Neuronal stem cell (in vitro differentiated cells): ENCODE measurements at places on chromosomes 1 and 21.

DNA sequence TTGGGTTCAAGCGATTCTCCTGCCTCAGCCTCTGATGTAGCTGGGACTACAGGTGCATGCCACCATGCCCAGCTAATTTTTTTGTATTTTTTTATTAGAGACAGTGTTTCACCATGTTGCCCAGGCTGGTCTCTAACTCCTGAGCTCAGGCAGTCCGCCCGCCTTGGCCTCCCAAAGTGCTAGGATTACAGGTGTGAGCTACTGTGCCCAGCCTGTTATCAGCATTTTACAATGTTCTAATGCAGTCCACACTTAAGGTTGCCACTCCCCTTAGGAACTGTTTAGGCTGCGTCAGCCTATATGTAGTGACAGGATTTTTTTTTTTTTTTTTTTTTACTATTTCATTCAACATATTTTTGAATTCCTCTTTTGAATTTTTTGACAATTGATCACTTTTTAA, 30.2 kb downstream of the AGPAT3 start:
- DNase-seq, result no peak

DNA sequence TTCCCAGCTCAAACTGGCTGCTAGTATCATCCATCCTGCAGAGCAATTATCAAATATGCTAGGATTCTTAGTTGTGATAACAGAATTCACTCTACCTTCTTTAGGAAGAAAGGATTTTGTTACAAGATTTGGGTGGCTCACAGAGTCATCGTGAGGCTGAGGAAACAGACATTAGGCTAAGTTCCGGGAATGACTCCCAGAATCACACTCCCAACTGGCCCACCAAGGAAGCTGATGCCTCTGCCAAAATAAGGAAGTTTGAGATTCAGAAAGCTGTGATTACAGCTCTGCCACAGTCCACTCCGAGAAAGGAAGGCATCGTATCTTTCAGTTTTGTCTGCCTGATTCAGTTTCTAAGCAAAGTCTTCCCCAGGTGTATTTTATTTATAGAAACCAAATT, 50.6 kb upstream of the LYPLAL1 start:
- DNase-seq, result no peak

- DNase-seq, result no peak
Observed at GRCh38 chr1:10236405-10237156, 26.2 kb downstream of the KIF1B start.

DNA sequence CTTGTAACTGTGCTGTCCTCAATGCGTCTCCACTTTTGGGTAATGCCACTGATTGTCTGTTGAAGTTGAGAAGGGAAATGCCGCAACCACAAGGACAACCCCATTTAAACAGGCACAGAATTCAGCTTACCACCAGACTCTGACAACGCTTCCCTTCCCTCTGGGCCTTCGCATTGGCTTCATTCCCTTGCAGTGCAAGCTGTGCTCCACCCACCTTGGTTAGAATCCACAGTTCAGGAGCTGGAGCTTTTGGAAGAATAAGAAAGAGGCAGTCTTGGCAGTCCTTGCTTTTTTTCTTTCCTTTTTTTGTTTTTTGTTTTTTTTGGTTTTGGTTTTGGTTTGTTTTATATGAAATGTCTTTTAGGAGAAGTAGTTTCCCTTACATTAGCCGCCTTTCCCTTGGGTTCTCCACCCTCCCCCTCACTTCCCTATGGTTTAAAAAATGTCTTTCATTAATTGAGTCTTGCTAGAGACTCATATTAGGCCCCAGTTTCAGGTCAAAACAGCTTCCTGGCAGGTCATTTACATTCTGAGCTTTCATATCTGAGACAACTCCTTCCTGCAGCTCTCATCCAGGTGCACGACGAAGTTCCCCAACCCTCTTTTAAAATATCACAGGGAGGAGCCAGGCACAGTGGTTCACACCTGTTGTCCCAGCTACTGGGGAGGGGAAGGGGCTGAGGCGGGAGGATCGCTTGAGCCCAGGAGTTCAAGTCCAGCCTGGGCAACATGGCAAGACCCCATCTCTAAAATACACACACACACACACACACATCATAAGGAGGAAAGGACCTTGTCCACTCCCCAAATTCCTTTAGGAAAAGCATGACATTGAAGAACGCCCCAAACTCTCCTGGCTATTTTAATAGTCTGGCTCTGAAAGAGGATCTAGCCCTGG, 20.7 kb upstream of the LAX1 start:
- no peak for DNase-seq

- DNase-seq, result no peak
Observed at GRCh38 chr1:113692824-113693431, 66.4 kb downstream of the PHTF1 start.

DNA sequence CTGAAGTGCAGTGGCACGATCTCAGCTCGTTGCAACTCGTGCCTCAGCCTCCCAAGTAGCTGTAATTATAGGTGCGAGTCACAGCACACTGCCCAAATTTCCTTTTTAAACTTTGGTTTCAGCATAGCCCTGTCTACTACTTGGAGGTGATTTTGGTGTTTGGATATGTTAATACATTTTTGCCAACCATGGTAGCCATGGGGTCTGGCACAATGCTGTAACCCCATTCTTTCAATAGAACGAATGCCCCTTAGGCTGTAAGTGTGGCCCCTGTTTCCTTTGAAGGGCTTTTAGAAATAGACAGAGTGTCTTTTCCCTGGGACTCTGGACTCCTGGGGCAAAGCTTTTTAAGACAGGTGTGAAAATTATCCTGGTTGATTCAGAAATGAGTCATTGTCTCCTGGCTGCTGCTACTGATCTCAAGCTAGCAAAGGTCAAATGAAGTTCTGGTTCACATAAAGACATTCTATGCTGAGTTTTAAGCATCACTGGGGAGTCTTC, 141.1 kb upstream of the RUNX1 start:
- no peak for DNase-seq

- no peak for DNase-seq
Observed at GRCh38 chr1:21262293-21263051, 27.8 kb downstream of the ECE1 start.

DNA sequence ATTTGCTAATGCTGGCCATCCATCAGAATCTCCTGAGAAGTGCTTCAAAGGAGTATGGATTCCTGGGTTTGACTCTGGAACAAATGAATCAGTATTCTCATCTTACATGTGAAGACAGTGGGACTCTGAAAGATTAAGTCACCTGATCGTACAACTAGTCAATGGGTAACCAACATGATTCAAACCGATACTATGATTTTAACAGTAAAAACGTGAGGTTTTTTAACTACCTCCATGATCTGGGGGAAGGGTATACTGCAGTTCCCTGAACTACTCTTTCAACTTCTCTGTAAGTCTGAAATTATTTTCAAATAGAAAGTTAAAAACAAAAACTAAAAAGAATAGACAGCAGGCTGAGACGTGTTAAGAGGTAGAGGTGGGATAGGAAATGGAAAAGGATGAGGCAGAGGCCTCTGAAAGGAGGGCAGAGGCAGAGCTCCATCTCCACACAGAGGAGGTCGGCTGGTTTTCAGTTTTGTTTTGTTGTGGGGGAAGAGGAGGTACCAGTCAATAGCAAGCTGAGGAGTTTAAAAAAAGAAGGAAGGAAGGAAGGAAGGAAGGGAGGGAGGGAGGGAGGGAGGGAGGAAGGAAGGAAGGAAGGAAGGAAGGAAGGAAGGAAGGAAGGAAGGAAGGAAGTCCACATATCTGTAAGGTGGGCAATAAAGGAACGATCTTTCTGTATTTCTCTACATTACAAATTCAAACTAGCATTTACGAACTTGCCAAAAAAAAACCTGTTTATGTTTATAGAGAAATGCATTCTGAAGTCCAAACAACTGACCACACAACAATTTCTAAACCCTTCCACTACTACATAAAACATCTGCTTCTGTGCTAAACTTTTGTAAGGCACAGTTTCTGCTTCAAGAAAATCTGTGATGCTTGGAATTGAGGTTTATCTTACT, 213.1 kb downstream of the RERE start:
- no peak for DNase-seq

GRCh38 chr1:24827379-24828135, 82.3 kb downstream of the CLIC4 start:
- DNase-seq, result no peak

DNA sequence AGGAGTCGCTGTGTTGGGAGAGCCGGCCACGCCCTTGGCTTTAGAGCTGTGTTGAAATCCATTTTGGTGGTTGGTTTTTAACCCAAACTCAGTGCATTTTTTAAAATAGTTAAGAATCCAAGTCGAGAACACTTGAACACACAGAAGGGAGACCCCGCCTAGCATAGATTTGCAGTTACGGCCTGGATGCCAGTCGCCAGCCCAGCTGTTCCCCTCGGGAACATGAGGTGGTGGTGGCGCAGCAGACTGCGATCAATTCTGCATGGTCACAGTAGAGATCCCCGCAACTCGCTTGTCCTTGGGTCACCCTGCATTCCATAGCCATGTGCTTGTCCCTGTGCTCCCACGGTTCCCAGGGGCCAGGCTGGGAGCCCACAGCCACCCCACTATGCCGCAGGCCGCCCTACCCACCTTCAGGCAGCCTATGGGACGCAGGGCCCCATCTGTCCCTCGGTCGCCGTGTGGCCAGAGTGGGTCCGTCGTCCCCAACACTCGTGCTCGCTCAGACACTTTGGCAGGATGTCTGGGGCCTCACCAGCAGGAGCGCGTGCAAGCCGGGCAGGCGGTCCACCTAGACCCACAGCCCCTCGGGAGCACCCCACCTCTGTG, 4.7 kb downstream of the C1orf35 start:
- no peak for DNase-seq

DNA sequence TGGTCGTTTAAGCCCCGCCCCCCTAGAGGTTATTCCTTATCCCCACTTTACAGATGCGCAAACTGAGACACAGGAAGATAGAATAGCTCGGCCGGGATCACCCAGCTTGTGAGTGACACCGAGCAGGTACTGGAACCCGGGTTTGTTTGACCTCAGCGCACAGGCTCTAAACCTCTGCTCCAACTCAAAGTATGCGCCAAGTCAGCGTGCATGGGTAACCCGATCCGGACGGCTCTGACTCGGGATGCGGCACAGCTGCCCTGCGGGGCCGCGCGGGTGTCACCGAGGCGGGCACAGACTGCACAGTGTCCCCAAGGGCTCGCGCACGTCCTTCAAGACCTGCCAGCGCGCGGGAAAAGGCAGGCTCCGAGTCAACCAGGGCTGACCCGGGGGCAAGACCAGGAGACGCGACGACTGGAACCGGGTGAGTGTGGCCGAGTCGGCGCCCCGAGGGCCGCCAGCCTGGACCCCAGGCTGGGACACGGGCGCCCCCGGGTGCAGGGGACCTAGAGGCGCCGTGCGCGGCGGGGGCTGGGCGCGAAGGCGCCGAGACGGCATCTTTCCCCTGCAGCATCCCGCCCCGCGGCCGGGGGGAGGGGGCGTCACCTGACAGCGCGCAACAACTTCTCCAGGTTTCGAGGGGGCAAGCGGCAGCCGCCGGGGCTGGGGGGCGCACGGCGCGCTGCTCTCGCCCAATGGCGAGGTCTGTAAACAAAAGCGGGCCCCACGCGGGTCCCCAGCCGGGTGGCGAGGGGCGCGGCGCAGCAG, 101.9 kb upstream of the SOD1 start:
- DNase-seq, result peak; percentile 39

- no peak for DNase-seq
Observed at GRCh38 chr1:81760477-81761097, 40.1 kb upstream of the ADGRL2 start.

GRCh38 chr1:54986025-54986424, 5.6 kb downstream of the TMEM61 start:
- DNase-seq, result no peak

DNA sequence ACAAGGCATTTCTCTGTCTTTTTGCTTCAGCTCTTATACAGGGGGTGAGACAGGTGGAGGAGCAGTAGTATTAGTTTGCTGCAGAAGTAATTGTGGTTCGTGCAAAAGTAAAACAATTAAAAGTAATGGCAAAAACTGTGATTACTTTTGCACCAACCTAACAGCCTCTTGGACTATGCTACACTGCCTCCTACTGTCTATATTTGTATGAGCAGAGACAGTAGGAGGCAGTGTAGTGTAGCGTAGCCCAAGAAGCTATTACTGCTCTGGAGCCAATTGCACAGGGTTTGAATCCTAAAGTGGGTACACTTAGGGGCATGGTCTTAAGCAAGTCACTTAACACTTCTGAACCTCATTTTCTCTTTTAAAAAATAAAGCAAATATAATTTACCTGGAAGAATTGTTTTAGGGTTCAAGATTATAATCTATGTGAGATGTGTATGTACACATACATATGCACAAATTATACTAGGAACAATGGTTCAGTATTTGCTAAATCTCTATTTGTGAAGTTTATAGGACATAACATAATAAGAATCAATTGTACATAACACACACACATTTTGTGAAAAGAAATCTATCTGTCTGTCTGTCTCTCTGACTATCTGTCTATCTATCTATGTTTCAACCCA, 103.8 kb downstream of the BRINP3 start:
- DNase-seq, result peak; percentile 8
